ENCODE measurements at places on chromosomes 5 and 9.

- no peak for DNase-seq
Observed at GRCh38 chr9:91255327-91255726, 106.4 kb downstream of the AUH start.

DNA sequence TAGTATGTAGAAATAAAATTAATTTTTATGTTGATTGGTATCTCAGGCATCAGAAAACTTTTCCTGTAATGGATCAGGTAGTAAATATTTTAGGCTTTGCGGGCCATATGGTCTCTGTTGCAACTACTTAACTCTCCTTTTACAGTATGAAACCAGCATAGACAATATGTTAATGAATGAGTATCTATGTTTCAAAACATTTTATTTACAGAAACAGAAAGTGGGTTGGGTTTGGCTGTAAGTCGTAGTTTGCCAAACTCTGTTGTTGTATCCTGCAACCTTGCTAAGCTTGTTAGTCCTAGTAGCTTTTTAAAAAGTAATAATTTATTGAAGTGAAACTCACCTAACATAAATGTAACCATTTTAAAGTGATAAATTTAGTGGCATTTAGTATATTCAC, 132.1 kb downstream of the NR3C1 start:
- no peak for DNase-seq

DNA sequence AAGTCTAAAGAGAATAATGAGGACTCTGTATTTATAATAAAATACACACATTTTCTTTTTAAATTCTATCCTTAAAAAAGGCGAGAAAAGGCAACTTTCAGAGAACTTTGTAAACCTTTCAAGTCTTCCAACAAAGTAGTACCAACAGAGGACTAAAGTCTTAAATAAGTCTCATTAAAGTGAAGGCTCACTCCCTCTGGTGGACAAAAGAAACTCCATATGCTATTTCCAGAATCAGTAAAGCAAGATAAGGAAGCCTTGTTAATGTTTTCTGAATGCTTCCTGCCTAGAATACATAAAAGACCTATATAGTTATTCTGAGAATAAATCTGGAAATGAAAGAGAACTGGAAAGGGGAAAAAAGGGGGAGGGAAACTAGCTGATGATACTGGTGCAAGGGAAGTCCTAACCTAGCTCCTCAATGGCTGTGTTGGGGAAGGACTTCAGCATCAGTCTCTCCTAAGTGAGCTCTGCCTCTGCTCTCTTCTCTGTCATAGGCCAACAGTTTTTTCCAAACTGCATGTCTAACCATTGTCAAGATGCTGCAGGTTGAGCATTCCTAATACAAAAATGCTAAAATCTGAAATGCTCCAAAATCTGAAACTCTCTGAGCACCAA, 7.2 kb downstream of the HMGCS1 start:
- DNase-seq: no peak

- DNase-seq: no peak
Observed at GRCh38 chr5:141778206-141778605, 96.2 kb upstream of the ARAP3 start.

DNA sequence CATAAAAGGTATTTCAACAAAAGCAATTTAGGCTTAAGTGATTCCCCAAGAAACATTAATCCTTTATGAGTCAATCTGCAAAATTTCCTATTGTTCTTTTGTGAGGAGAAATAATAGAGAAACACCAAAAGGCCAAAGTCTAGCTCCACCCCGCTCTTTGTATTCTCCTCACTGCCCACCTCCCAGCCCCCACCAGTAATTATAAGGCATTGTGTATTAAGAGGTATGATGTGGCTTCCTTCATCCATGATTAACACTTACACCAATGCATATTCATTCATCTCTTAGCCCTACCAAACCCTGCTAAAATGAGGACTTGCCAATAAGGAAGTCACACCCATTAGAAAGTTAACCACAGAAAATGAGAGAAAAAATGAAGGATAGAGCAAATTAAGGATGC, 105.3 kb upstream of the SPATA31D4 start:
- DNase-seq: no peak

Data from stimulated activated CD4-positive, alpha-beta T cell treated with anti-CD3 and anti-CD28 coated beads, Interleukin-4, amount 100 ng/mL, for 4 hours (primary cell).